ENCODE measurements at places on chromosomes 4 and X.

DNA sequence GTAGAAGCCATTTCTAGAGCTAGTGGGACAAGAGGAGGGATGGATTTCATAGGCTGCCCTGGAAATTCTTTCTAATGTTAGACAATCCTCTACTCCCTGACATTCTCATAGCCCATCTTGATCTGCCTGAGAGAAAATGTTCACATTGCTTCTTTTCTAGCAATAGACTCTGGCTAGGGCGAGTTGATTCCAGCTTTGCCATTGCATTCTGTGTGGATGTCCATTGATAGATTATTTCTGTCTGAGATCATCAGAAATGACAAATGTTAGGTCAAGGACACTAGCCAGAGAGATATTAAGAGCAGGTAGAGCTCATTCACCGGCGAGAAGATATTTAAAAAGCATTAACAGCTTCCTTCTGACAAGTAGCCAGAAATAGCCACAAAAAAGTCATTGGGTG is 184.7 kb downstream of the LDB2 start:
- DNase-seq, result no peak

GRCh38 chrX:106921637-106922036 is 1.4 kb downstream of the CLDN2 start:
- DNase-seq, result no peak

- DNase-seq, result no peak
Measured at GRCh38 chr4:69748173-69748572, 12.2 kb downstream of the SULT1B1 start.

DNA sequence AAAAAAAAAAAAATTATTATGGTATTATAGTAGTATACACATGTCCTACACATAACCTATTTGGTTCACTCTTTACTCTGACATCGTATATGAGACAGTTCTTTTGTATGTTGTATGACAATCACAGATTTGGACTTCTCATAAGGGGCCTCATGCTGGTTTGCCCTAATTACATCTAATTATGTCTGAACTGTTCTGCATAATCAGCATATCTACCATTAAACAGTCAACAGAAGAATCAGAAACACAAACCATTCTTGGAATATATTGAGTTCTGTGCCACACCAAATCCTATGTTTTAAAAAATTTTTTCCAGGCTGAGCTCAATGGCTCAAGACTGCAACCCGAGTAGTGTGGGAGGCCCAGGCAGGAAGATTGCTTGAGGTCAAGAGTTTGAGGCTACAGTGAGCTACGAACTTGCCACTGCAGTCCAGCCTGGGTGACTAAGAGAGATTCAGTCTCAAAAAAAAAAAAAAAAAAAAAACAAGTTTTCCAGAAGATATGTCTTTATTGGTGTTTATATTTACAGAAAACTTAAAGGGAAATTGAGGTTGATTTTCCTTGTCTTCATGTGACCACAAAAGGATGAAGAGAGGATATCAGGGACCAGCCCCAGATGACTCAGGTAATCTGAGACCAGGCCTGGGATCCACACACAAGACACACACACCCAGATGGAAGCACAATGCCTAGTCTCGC is 22.2 kb downstream of the TRIM61 start:
- no peak for DNase-seq

- DNase-seq, result no peak
Measured at GRCh38 chr4:133638751-133639150, 489.7 kb downstream of the PCDH10 start.

GRCh38 chrX:69555481-69556041 is 51.4 kb downstream of the NALF2 start:
- no peak for DNase-seq

GRCh38 chr4:74667438-74667837 is 126.9 kb downstream of the BTC start:
- no peak for DNase-seq

GRCh38 chrX:19739683-19740082 is 147.7 kb downstream of the SH3KBP1 start:
- DNase-seq, result no peak

DNA sequence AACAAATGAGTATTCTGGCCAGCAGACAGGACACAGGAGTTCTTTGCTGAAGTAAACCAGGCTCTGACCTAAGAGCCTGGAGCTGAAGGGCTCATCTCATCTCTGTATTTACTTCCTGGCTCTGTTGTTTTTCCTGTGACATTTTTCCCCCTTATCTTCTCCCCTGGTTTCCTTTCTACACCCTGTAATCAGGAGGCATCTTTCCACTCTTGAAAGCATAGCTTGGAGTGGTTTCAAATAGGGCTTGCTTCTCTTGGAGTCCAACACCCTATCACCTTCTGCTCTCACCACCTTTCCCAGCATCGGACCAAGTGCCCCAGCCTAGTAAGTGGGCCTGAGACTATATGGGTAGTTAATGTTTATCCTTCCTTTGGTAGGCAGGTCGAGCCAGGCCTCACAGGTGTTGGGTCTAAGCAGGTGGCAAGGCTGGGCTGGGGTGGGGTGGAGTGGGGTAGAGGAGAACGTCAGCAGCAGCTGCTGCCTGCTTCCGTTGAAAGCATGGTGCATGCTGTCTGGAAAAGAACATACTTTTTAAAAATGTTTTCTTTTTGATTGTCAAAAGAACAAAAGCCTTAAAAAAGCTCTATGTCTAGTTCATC is 1.2 kb downstream of the DRP2 start:
- DNase-seq, result no peak

Measured in cerebellar nuclear complex (tissue), 1 donor.